Right renal cortex interstitium (tissue), 3 donors: ENCODE measurements at places on chromosomes 7 and 10.

- peak; percentile 52 for DNase-seq
Observed at GRCh38 chr10:112842832-112843360, 107.2 kb upstream of the TCF7L2 start.

DNA sequence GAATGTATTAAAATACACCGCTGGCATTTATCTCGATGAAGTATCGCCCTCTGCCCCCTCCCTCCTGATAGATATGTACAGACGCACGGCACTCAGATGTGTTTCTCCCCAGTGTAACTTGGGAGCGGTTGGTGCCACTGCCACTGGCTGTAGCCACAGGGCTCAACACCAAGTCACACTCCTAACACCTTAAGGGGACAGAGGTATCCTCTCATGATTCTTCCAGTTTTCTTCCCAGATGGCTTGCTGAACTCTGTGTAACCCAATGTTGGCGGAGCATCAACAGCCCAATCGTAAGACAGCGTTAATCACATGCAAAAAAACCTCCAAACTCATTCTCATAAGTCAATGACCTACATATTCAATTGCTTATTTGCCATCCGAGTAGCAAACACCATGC, 35.5 kb downstream of the CTBP2 start:
- DNase-seq, result no peak

DNA sequence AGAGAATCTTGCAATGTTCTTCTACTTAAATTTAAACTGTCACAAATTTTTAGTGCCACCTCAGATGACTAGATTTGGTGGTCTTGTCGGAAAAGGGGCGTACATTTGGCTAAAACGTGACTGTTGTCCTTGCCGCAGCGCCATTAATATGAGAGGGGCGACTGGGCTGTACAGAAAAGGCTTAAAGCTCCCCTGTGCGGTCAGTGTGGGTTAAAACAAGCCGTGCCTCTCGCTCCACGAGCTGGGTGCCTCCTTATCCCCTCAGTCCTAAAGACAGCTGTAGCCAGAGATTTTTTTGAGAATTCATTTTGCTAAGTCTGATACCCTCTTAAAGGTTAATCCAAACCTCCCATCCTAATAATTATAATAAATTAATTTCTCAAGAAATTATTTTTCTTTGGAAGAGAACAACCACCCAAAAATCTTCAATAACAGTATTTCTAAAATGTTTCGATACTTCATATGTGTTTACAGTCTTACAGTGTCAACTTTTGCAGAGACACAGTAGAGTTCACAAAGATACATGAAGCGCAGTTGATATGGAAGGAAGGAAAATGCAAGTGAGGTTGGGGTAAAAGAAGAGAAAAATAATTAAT, 68.6 kb downstream of the C7orf25 start:
- DNase-seq, result no peak

DNA sequence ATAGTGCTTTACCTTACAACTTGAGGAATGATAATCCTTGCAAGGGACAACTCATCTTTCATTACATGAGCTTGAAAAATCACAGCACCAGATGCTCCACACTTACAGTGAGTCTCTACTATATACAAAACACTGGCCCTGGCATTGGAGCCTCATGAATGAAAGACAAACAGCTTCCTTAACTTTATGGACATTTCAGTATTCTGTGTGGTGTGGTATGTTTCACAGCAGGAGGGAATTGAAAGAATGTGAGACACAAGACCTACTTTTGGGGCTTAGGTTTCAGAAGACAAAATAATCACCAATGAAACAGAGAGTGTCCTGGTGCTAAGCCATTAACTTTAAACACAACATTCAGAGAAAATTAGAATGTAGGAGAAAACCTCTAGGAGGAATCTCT, 1249.6 kb downstream of the XPNPEP1 start:
- DNase-seq, result no peak

GRCh38 chr10:122124342-122124741, 135.4 kb downstream of the TACC2 start:
- DNase-seq, result no peak

DNA sequence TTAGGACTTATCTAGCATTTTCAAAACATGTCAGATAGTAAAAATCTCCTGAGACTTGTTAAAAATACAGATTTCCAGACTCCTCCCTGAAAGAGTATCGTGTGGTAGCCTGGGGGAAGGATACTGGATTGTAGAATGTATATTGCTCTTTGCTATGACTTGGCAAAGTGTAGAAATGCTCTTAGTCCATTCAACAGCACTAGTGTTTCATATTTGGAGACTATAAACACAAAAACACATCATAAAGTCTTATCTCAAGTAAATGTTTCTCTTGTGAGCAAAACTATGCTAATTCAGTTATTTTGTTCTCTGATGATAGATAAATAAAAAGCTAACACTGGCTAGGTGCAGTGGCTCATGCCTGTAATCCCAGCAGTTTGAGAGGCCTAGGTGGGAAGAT, 137.5 kb upstream of the PRPS1L1 start:
- DNase-seq, result no peak
